ENCODE measurements at places on chromosomes 11 and 22.

- no peak for DNase-seq
Measured at GRCh38 chr22:35369996-35370395, 10.9 kb upstream of the HMOX1 start.

DNA sequence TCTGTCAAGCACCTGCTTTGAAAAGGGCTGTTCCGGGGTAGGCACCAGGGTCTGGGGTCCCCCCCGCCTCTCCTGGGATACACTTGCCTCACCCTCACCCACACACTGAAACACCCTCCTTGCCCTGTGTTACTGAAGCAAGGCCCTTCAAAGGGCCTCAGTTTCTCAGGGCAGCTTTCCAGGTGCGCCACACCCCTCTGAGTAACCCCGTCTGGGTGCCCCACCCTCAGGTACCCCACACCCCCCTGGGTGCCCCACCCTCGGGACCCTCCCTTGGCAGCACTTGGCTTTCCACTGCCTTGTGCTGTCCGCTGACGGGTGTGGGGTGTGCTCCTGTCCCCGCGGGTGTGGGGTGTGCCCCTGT is 413.6 kb downstream of the TBC1D22A start:
- DNase-seq: no peak

- no peak for DNase-seq
Measured at GRCh38 chr11:33646629-33647028, 54.0 kb downstream of the C11orf91 start.

GRCh38 chr22:36546092-36546804 is 17.3 kb upstream of the EIF3D start:
- peak; percentile 67 for DNase-seq

DNA sequence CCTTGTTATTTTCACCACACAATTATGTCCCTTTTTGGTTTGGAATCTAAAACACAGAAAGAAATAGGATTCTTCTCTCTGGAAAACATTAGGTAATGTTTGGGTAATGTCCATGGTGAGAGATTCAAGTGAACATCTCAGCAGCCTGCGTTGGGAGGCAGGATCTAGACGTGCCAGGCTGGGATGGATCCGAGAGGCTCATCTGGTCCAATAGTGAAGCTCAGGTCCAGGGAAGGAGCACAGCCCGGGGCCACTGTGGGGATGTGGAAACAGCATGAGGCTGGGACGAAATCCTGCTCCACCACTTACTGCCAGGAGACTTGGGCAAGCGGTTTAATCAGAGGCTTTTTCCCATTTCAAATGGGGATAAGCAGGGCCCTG is 109.9 kb downstream of the CSNK2A3 start:
- no peak for DNase-seq

GRCh38 chr22:47396105-47396504 is 633.7 kb downstream of the TBC1D22A start:
- DNase-seq: no peak

DNA sequence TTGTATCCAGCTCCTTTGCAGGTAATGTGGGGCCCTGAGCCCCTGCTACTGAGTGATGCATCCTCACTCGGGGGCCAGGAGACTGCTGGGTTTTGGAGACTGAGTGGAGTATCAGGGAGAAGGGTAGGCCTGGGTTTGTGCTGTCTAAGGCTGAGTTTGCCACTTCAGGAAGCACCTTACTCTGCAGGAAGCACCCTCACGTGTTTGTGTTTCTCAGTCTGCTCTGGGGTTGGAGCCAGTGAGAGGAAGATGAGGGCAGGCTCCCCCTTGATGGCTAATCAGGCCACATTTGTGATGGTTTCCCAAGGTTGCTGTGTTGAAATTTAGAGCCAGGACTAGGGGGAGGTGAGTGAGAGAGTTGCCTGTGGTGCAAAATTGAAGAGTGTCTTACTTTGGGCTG is 13.7 kb upstream of the THY1 start:
- no peak for DNase-seq

GRCh38 chr22:37747080-37747714 is 50.3 kb downstream of the TRIOBP start:
- peak; percentile 55 for DNase-seq

DNA sequence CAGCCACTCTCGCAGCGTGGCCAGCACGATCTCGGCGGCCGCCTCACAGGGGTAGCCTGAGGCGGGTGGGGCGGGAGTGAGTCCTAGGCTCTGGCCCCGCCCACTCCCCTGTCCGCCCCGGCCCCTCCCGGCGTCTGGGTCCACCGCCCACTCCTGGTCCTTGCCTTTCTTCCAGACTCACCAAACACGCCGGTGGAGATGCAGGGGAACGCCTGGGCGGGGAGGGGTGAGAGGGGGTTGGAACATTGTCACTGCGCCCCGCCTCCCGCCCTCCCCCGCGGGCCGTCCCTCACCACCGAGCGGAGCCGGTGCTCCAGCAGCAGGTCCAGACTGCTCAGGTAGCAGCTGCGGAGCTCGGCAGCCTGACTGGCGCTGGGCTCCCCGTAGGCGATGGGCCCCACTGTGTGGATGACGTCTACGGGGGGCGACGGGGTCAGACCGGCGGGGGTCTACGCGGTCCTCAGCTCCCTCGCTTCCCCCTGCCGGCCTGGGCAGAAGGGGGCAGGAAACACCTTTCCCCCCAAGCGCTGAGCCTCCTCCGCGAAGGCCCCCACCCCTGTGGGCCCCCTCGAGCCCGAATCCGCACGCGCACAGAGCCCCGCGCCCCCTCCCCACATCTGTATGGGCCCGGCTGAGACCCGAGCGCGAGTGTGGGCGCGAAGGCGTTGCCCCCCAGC is 13.2 kb downstream of the OTUB1 start:
- DNase-seq: peak; percentile 79

- DNase-seq: no peak
Measured at GRCh38 chr22:29124777-29125442, 52.1 kb downstream of the KREMEN1 start.

GRCh38 chr22:35522225-35523149 is 18.1 kb upstream of the RASD2 start:
- no peak for DNase-seq

- no peak for DNase-seq
Measured at GRCh38 chr11:44506375-44507016, 59.0 kb upstream of the CD82 start.

GRCh38 chr22:41752011-41752970 is 48.2 kb upstream of the CCDC134 start:
- DNase-seq: no peak

GRCh38 chr11:34358728-34359547 is 1.1 kb upstream of the ABTB2 start:
- DNase-seq: peak; percentile 68

GRCh38 chr11:68950270-68950669 is 30.5 kb downstream of the MRGPRD start:
- no peak for DNase-seq

- no peak for DNase-seq
Measured at GRCh38 chr11:112042161-112042960, 17.2 kb downstream of the DLAT start.
